ENCODE measurements at places on chromosomes 2 and 18.

DNA sequence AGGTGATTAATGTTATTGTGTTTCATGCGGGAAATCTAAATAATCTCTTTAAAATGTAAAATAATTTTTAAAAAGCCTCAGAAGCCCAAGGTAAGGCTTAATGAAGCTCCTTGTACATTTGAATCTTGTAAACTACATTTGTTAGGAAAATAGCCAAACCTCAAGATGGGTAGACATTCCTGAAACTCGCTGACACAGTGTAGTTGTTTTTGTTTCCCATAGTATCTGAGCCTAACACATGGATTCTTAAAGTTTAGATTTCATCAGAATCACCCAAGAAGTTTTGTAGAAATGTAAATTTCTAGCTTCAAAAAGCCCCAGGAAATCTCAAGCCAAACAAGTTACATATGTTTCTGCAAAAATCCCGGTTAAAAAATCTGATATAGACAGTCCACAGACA is 1221.1 kb upstream of the ACVR2A start:
- no peak for DNase-seq

DNA sequence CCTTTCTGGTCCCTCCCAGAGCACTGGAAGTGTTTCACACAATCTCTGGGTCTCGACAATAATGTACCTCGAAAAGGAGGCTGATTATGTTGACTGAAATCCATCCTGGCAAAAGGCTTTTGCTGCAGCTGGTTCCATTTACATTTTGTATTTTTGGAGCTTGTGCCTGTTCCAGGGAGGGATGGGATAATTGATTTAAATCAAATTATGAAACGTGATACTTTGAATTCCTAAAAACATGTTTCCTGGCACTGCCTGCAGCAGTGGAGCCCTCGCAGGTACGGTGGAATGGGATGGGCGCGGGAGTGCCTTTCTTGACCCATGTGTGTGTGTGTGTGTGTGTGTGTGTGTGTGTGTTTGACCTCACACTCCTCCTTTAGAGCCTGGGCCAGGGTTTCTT is 455.5 kb upstream of the MEIS1 start:
- no peak for DNase-seq

DNA sequence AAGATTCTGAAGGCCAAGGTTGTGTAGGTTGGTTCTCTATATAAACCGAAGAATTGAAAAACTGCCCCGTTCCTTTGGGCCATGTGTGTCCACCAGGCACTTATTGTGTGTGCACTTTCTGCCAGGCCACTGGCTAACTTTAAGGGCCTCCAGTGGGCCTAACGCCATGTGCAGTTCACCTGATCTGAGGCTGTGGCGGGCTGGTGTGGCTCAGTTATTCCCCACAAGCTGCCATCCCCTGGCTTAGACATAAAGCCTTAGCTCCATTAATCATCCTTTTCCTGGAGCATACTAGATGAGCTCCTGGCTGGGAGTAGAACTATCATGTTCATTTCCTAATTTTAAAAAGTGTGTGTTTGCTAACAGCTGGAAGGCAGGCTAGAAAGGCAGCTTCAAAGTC is 304.1 kb upstream of the TNP1 start:
- DNase-seq, result no peak

GRCh38 chr2:171531836-171532450 is 9.7 kb downstream of the CYBRD1 start:
- no peak for DNase-seq

GRCh38 chr2:101912545-101912944 is 79.2 kb upstream of the IL1R2 start:
- DNase-seq, result no peak

DNA sequence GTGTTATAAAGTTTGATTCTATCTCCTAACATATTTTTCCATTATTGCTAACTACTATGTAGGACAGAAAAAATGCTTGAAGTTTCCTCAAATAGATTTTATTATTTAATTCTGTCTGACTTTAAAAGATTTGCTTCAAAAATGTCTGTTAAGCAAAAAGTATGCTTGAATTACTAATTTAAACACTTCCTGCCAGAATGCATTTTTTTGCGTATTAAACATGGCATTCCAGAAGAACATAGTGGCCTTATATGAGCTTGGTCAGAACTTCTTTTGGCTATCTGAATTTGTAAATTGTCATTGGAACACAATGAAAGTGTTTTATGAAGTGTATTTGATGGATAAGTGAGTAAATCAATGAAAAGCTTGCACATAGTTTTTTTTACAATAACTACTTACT is 37.8 kb downstream of the MBD5 start:
- DNase-seq, result no peak

DNA sequence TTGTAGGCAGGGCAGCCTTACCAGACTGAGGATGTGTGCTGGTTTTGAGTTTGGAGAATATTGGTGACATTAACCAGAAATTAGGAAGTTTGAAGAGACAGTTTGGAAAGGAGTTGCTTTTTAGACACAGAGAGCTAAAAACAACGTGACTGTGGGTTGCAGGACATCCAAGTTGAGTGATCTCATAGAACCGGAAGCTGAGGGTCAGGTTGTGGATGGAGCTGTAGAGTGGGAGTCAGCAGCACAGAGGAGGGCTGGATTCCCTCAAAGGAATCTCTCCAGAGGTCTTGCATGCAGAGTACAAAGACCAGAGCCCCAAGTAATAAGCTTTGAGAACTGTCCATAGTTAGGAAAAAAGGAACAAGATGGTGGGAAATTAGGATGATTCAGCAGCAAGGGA is 9.3 kb downstream of the MAPRE3 start:
- no peak for DNase-seq

- no peak for DNase-seq
Measured at GRCh38 chr2:42127425-42128424, 41.4 kb upstream of the EML4 start.

DNA sequence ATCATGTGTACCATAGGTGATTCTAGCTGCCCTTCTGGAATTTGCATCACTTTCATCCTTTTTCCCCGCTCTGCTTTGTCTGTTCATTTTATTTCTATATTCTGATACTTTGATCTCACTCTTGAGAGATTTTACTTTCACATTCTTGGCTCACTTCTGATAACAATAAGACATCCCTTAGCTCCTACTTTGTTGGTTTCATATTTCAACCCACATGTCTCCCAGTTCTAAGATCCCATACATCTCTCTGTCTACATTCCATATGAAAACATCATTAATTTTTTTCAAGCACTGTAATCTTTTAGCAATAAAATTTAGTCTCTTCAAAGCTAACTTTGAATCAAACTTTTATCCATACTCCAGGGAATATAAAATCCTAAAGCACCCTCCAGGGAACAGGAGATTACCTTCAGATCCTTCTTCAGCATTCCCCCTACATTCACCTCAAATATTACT is 75.6 kb downstream of the COL3A1 start:
- DNase-seq, result no peak

GRCh38 chr2:109280804-109281203 is 151.8 kb downstream of the SH3RF3 start:
- DNase-seq, result no peak

DNA sequence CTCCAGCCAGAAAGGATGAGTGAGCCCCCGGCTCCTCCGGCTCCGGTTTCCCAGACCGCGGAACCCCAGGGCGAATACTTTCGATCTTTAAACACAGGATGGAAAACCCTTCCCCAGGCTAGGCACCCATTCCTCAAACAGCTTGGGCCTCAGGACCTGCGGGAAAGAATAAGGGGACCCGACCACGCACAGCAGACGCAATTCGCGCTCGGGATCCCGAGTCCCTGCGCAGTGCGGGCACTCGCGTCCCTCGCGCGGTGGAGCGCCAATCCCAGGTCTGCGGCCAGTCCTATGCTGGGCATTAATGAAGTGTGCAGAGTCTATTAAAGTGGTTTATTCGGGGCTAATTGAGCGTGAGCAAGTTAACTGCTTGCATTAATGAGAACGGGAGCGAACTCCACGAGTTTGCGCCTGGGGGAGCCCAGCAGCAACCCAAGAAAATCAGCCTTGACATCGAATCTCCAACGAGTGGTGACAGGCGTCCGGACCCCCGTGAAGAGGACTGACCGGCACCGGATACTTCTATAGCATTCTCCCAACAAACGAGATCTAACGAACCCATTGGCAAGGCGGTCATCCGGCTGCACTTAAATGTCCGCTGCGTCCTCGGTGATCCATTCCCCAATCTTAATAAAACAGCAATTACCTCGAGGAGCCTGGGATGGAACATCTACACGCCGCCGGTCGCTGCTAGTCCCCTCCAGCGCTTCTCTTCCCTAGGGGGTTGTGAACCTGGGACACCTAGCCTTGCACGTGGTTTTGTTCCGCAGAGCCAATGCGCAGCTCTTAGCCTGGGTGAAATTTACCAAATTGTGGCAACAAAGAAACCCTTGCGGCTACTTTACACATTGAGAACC is 1.6 kb downstream of the OSR1 start:
- DNase-seq, result no peak

DNA sequence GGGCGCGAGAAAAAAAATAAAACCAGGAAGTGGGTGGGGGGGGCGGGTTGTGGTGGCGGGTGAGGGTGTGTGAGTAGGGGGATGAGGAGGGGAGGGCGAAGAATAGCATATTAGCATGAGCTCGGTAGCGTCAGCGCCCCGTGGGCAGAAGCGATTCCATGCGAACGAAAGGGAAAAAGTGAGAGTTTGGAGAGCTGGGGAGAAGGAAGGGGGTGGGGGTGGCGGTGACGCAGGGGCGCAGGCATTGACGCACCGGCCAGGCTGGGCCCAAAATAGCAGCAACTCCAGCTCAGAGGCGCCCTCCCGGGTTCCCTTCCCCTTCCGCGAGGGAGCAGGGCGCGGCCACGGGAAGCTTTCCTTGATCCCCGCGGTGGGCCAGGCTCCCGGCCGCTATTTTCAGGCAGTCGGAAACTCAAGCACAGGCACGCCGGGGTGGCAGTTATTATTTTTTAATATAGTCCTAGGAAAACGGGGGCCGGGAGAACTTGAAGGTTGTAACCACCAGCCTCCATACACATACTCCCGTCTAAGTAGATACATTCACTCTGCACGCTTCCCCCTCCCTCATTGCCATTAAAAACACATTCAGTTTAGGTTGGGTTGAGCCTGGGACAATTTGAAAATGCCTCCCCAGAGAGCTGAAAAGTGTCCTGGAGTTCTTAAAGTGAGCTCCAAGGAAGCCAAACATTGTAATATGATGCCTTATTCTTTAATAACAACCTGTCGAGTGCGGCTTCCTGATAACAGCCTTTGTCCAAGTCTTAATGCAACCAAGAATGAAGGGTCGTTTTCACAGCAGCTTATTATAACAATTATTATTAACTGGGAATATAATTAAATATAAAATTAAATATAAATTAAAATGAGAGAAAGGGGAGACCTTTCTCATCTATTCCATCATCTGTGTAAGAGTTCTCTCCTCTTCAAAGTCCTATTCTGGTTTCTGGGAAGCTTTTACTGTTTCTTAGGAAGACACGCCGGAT is 2.3 kb upstream of the NR4A2 start:
- peak; percentile 85 for DNase-seq

DNA sequence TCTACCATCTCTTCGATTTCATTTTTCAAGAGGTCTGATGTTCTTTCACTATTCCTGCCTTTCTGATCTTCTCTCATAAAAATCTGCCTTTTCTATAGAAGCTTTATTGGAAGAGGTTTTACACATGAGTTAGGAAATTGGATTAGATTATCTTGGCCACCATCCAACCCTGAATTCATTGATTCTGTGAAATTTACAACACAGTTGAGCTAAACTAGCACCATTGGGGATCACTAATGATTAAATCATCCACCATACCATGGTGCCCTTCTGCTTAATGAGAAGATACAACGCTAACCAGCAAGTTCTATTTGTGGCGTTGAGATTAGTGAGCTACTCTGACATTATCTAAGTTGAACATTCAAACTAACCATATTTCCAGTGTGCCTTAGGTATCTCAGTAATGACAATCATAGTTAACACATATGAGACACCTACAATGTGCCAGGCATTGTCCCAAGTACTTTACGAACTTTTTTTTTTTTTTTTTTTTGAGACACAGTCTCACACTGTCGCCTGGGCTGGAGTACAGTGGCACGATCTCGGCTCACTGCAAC is 17.3 kb upstream of the LBH start:
- DNase-seq, result no peak
